ENCODE measurements at places on chromosomes 4 and X. TPM values are rescaled to one million over a fixed set of nuclear protein-coding genes. Genes with fewer than 3 reads are reported as not detected.

The CENPU gene
- total RNA-seq: 93.6 TPM

The VSIG4 gene
- total RNA-seq: not detected

The P2RY4 gene
- total RNA-seq: not detected

The TRAM1L1 gene
- 3.5 TPM for total RNA-seq

The SLC10A6 gene
- total RNA-seq: not detected

The SHROOM2 gene
- 27.3 TPM for total RNA-seq

The GPC3 gene
- total RNA-seq: 0.84 TPM

The GPRASP3 gene
- total RNA-seq: 1.3 TPM

The RAB9A gene
- total RNA-seq: 33.4 TPM

The PUDP gene
- total RNA-seq: 7.3 TPM

The UNC5C gene
- 0.48 TPM for total RNA-seq

The AFAP1 gene
- 33.0 TPM for total RNA-seq

The ENOX2 gene
- 10.9 TPM for total RNA-seq

The TEX13D gene
- not detected for total RNA-seq

The SYTL5 gene
- total RNA-seq: 4.3 TPM

The SGCB gene
- total RNA-seq: 23.5 TPM

The GPR119 gene
- total RNA-seq: not detected

The CFAP47 gene
- total RNA-seq: not detected

The SYP gene
- total RNA-seq: 0.59 TPM

The PASD1 gene
- total RNA-seq: not detected

The CXorf65 gene
- not detected for total RNA-seq

The TLR2 gene
- 11.3 TPM for total RNA-seq

The CYP4V2 gene
- total RNA-seq: 9.5 TPM

The CLGN gene
- not detected for total RNA-seq

The SCML2 gene
- 4.1 TPM for total RNA-seq

The CNOT6L gene
- total RNA-seq: 8.4 TPM

The FGFBP1 gene
- not detected for total RNA-seq

The MAML3 gene
- 3.2 TPM for total RNA-seq

The SNCA gene
- 0.60 TPM for total RNA-seq

The AR gene
- total RNA-seq: 13.0 TPM

The PLCXD1 gene
- total RNA-seq: 2.6 TPM

The LEF1 gene
- 31.6 TPM for total RNA-seq

The NLGN4X gene
- total RNA-seq: under 0.01 TPM

The RAB40AL gene
- total RNA-seq: not detected

The BMP3 gene
- under 0.01 TPM for total RNA-seq

The SFRP2 gene
- total RNA-seq: 10.5 TPM

The NAP1L2 gene
- total RNA-seq: 0.39 TPM

The AMER1 gene
- 1.9 TPM for total RNA-seq

The IL9R gene
- total RNA-seq: 0.12 TPM

The FAM114A1 gene
- total RNA-seq: 150 TPM

The PHKA1 gene
- total RNA-seq: 1.6 TPM

The CXCL1 gene
- 24.3 TPM for total RNA-seq

The BDH2 gene
- 35.2 TPM for total RNA-seq

The HELQ gene
- total RNA-seq: 7.8 TPM

The ADRA2C gene
- total RNA-seq: 0.24 TPM

The TRIM60 gene
- not detected for total RNA-seq

The MMGT1 gene
- 28.0 TPM for total RNA-seq

The STPG2 gene
- not detected for total RNA-seq

The SPANXA1 gene
- total RNA-seq: 69.2 TPM

All from RPMI7951 (cell line).